ENCODE measurements at places on chromosomes 7 and 10.

DNA sequence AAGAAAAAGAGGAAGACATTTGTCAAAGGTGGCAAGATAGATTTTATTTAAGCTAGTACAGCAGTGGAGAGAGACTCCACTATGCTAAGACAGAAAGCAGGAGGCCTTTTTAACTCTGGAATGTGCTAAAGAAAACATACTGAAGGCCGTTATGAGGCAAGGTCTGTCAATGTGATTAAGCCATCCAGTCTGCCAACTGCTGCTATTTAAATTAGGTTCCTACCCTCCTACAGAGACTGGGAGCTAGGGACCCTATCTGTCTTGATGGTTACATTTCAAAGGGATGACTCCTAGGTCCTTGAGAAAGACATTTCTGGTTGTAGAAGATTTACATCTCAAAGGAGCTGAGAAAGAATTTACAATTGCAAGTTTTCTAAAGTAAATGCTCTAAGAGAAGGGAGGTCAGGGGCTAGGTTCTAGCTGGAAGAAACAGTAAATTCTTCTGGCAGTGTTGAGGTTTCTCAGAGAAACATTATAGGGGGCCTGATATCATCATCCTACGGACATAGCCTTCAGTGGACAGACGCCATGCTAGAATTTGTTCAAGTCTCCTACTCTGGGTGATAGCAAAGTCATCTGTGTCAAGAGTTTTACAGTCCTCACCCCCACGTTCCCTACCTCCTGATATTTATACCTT is 211.6 kb downstream of the PHF14 start:
- DNase-seq, result no peak

DNA sequence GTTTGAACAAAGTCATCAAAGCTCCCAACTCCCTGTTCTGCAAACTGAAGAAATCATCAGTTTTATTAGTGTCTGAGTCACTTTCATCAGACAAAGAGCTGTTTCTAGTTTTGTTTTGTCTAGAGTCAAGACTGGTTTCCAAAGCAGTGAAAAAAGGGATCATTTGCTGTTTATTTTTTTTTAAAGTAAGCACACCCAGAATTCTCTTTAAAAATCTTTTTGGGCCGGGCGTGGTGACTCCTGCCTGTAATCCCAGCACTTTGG is 972.0 kb upstream of the CELF2 start:
- DNase-seq, result no peak

DNA sequence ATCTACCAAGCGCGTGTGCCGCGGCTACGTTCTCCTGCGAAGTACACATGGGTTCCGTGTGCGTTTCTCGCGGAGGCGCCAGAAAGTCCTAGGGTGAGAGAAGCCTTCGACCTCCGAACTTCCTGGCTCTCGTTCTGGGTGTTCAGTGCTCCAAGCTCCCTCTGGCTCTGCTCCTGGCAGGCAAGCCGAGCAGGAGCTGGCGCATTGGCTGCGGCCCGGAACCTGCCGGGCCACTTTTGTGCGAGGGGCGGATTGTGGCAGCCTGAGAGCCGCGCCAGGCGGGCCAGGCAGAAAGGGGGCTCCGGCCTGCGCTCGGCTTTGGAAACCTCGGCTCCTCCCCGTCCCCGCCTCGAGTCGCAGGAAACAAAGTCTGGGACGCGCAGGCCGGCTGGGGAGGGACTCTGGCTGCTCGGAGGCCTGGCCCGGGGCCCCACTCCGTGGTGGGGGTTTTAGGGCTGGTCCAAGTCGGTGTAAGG is 9.6 kb downstream of the EMX2 start:
- DNase-seq, result no peak

DNA sequence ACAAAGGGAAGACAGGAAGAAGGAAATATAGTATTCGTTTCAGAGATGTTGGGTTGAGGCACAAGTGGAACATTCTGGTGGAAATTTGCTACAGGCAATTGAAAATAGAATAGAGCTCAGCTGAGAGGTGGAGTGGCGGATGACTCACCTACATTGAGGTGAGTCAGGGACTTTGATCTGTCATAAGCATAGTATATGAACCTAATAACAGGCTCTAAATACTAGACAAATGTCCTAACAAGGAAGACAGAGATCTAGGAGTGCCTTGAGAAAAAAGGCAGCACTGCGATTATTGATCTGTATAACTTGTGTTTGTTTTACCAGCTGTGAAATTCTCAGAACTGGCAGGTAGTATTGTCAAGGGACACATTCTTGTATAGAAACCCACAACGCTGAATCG is 907 bp upstream of the IFRD1 start:
- DNase-seq, result peak; percentile 48

- DNase-seq, result no peak
These were observed 214.2 kb upstream of the GHITM start for GRCh38 chr10:83925133-83925532.

GRCh38 chr7:116653204-116653603 is 18.8 kb upstream of the MET start:
- DNase-seq, result no peak

GRCh38 chr7:45151131-45151684 is 6.4 kb upstream of the RAMP3 start:
- no peak for DNase-seq
